HFFc6 (cell line): ENCODE measurements at places on chromosomes 1 and 21. TPM values are rescaled to one million over a fixed set of nuclear protein-coding genes. Genes with fewer than 3 reads are reported as not detected.

HAPLN2 gene
- total RNA-seq: not detected in 3 replicates

HSPA13 gene
- total RNA-seq: 41.7 to 52.8 TPM (median 43.3 TPM) in 3 replicates

GRCh38 chr21:30194701-30195299 lies 21.1 kb downstream of the CLDN8 start:
- no peak for DNase-seq

CDC20 gene
- total RNA-seq: 80.8 to 190 TPM (median 158 TPM) in 3 replicates

DNA sequence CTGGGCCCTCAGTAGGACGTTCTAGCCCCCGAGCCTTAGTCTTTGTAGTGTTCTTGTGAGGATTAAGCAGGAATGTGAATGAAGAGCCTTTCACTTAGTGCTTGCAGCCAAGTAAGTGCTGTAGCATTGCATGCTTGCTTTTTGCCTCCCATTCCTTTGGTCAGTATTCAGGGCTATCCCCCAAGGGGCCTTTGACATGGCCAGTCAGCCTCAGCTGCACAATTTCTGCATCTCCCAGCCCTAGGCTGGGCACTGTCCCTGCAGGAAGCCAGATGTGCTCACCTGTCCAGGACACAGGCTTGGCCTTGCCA lies 30.5 kb downstream of the SOX13 start:
- peak; percentile 25 for DNase-seq

DNA sequence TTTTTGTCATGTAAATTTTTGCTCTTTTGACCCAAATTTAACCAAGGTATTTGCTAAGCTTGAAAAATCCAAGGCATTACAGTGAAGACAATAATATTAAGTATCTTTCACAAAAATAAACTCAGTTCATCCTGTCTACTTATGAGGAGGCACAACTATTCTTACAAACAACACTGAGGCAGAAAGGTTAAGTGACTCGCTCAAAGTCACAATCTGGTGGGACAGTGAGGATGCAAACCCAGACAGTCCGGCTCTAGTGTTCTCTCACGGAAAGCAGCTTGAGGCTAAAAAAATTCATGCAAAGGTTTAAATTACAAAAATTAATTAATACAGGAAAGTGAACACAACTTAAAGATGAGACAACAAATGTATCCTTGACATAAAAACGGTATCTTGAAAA lies 125.3 kb downstream of the SIPA1L2 start:
- DNase-seq: no peak

SPRR2E gene
- total RNA-seq: not detected in 2 replicates

GRCh38 chr1:30656171-30656940 lies 67.0 kb downstream of the MATN1 start:
- no peak for DNase-seq

BNIPL gene
- total RNA-seq: 0.09 to 0.48 TPM (median 0.22 TPM) in 3 replicates

DNA sequence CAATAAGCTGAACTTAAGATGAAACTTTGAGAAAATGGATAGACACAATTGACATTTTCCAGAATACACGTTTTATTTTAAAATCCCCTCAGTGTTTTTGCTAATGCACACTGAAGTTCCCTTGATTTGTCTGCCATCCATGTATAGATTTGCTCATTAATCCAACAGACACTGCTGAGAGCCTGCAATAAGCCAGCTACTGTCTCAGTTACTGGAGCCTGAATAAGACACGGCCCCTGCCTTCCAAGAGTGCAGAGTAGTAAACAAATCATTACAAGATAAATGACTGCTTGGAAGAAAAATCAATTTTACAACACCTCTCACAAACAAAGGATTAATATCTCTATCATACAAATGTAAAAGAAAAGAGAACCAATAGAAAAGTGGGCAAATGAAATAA lies 130.1 kb downstream of the TLR5 start:
- no peak for DNase-seq

DNA sequence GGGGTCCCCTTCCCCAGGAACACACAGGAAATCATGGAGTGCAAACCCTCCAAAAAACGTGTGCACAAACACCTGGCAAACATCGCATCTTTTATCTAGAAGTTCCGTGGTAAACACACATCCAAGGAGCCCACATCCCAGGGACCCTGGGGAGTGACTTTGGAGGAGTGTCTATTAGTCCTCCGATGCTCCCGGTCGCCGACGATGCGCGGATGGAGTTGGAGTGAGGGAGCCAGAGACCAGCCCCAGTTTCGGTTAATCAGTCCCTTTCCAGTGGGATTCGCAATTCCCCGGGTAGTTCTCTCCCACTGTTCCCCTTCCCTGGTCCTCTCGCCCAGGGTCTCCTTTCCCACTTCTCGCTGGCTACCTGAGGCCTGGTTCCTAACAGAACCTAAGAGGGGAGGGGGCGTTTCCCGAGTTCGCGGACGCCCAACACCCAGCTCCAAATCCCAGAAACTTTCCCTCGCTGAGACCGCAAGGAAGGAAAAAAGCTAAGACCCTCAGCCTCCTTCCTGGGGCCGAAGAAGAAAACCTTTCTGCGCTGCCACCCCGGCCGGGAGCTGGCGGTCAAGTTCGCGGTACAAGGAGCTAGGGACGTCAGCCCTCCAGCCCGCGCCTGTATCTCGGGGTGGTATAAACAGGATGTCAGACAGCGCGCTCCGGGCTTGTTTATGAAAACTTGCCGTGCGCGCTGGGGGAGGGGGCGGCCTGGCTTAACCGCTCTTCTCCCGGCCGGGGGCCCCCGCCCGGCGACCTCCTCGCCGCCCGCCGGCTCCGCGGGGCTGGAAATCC lies 787 bp downstream of the JAK1 start:
- DNase-seq: peak; percentile 21

FGR gene
- total RNA-seq: not detected in 3 replicates

LCE1C gene
- total RNA-seq: not detected in 3 replicates

GRCh38 chr1:225808136-225808535 lies 1.8 kb upstream of the EPHX1 start:
- DNase-seq: no peak

- no peak for DNase-seq
Measured at GRCh38 chr1:49183489-49183888, 406.8 kb upstream of the BEND5 start.

- DNase-seq: no peak
Measured at GRCh38 chr1:229031481-229032341, 239.2 kb upstream of the RAB4A start.

DNA sequence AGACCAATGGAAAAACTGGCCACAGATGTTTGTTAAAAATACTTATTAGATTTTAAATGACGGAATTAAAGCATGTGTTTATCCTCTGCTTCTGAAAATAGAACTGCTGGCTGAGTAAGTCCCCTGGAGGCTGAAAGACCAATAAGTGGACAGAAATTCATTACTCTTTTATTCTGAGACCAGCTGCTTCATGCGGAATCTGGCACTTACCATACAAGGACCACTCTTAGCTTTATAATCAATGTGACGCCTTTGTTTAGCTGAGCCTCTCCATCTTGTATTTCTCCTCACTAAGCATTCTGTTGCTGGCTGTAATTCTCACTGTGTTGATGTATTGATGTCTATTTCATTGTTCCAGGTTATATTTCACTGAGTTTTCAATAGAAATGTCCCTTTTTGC lies 6.3 kb upstream of the EXO1 start:
- no peak for DNase-seq

- DNase-seq: no peak
Measured at GRCh38 chr1:113438505-113439276, 48.4 kb downstream of the MAGI3 start.

- peak; percentile 26 for DNase-seq
Measured at GRCh38 chr1:230744382-230744781, 2.8 kb upstream of the CAPN9 start.

- peak; percentile 64 for DNase-seq
Measured at GRCh38 chr1:243513726-243514491, 258.1 kb downstream of the SDCCAG8 start.

FAM72B gene
- 3.9 to 4.7 TPM (median 4.0 TPM) in 3 replicates for total RNA-seq

GRCh38 chr1:31904339-31905092 lies 33.7 kb downstream of the PTP4A2 start:
- DNase-seq: no peak

DNA sequence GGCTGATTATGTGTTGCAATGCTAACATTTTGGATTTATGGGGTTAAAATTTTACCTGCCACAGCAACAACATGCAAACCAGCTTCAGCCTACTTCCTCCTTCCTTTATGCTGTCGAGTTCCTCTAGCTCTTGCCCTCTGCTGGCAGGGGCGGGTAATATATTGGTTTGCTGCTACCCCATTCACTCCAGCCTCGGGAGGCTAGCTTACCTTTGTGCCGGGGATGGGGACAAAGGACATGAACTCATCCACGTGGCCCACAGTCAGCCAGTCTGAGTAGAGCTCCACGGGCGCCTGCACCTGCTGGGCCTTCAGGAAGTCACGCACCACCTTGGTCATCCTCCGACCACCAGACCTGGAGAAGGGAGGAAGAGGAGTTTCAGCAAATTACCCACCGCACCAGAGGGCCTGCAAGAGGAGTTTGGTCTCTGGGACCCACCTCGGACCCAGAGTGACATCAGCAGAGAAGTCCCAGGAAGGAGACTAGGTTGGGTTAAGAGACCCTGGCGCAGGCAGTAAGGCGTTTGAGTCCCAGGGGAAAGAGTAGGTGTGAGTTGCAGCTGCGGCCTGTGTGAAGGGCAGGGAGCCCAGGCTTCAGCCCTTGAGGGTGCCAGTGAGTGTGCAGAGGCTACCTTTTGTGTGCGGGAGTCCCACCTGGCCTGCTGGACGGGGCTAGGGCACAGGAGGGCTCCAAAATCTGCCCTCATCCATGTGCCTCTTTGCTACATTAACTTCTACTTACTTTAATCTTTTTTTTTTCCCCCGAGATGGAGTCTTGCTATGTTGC lies 21.8 kb upstream of the SDHB start:
- DNase-seq: no peak

FMO5 gene
- 0.27 to 0.53 TPM in 2 of 3 replicates, not detected in the other for total RNA-seq

GRCh38 chr1:231421546-231421970 lies 529 bp downstream of the EGLN1 start:
- peak; percentile 29 for DNase-seq

DNA sequence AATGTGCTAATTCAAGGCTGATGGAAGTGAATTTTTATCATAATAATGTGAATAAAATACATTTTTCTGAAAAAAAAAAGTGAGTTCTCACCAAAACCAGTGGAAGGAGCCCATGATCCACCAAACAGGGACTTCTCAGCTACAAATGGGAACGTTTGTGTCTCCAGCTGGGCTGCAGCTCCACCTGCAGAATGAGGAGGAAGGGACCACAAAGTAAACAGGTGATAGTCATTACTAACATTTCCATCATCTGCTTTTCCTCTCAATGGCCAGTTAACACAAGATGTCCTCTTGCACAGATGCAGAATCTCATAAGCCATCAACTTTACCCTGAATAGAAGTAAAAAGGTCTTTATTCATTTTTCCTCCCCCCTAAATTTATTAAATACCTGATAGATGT lies 246.2 kb downstream of the MRPL39 start:
- no peak for DNase-seq

DNA sequence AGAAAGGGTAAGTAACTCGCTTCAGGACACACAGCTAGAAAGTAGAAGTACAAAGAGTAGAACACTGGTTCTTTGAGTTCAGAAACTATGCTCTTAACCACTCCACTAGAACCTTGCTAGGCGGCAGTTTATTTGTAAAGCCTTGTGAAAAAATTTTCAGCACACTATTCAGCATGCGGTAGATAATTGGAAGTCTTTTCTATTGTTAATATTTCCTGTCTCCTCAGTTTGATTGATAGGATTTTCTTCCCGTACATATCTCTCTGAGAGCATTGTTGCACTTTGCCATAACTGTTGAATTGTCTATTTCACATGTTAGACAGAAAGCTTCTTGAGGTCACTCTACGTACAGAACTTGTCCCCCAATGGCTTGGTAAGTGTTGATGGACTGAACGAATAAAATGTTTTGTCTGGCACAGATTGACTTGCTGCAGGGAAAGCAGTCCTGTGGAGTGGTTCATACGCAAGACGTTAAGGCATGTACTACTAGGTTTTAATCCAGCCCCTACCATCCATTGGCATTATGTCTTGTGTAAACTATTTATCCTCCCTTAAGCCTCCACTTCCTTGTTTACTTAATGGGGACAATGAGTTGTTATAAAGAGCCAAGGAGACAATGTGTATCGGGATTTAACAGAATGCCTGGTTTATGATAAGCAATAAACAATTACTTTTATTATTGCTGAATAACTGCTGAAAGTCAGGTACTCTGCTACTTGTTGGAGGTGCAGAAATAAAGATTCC lies 35.8 kb downstream of the C1orf21 start:
- no peak for DNase-seq

DNA sequence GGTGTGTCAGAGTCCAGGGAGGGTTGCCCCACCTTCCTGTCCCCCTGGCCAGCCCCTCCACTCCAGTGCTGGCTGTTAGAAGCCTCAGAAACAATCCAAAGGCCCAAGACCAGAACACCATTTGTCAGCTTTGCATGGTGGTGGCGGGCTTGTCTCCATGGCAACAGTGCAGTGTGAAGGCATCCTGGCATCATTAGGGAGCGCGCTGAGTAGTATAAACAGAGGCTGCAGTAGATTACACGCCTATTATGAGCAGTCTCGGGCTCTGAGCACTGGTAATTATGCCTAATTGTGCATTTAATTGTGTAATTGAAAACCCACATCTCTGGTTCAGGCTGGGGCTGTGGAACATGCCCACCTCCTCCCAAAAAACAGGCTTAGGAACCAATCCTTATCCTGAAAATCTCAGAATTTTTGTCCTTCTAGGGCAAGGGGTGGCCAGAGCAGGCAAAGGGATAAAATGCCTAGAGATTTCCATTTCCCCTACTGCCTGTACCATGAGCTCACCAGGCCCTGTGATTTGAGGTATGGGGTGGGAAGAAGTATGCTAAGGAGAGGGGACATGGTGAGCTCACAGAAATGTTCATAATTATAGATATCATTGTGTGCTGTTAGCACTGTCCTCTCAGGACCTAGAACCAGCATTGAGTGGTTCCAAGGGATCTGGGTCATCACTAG lies 11.7 kb downstream of the NKAIN1 start:
- DNase-seq: no peak

ETV3L gene
- not detected in 2 replicates for total RNA-seq

PTGER3 gene
- total RNA-seq: 0.35 to 1.9 TPM (median 1.0 TPM) in 3 replicates

- no peak for DNase-seq
Measured at GRCh38 chr1:24556414-24556795, 518 bp downstream of the NCMAP start.

GPR25 gene
- not detected in 3 replicates for total RNA-seq

- peak; percentile 74 for DNase-seq
Measured at GRCh38 chr1:55402142-55402541, 187.0 kb upstream of the USP24 start.

SIPA1L2 gene
- total RNA-seq: 0.02 TPM in 2 of 3 replicates, not detected in the other

GRCh38 chr1:151993084-151993733 lies 450 bp downstream of the S100A10 start:
- peak; percentile 10 for DNase-seq

PRMT6 gene
- total RNA-seq: 10.0 to 14.7 TPM (median 12.4 TPM) in 3 replicates

GRCh38 chr1:68496680-68497357 lies at the start of gene DEPDC1:
Gene DEPDC1, minus strand, starts transcription at chr1:68497082. Its CDS starts 83 bp downstream, at chr1:68496999.
- DNase-seq: peak; percentile 94

CSF3R gene
- not detected in 2 replicates for total RNA-seq
